ENCODE measurements at places on chromosomes 11 and 22.

DNA sequence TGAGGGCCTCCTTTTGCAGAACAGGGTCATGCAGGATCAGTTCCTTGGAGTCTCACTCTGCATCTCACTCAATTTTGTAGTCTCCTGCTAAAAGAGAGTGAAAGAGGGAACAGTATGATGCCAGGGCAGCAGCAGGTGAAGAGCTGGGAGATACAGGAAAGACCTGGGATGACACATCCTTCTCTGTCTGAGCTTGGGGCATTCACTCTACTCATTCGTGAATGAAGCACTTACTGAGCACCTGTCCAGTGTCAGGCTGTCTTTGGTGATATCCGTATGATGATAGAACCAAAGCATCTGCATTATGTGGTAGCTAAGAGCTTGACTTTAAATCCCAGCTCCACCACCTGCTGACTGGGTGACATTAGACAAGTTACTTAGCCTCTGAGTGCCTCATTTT lies 14.4 kb downstream of the SREBF2 start:
- DNase-seq = no peak

- DNase-seq = no peak
Measured at GRCh38 chr11:79088967-79089366, 351.9 kb downstream of the TENM4 start.

DNA sequence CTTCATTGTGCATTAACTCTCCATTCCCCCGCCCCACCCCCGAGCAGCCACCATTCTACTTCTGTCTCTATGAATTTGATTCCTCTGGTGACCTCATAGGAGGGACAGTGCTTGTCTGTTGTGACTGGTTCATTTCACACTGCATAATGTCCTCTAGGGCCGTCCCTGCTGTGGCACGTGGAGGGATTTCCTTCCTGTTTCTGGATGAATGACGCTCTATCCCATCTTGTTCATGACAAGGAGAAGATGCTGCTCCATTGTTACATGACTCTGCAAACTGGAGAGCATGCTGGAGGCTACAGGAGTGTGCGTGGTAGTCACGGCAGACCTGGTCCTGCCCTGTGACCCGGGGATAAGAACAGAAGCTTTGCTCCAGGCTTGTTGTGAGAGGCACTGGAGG lies 61.3 kb downstream of the RTL6 start:
- no peak for DNase-seq

DNA sequence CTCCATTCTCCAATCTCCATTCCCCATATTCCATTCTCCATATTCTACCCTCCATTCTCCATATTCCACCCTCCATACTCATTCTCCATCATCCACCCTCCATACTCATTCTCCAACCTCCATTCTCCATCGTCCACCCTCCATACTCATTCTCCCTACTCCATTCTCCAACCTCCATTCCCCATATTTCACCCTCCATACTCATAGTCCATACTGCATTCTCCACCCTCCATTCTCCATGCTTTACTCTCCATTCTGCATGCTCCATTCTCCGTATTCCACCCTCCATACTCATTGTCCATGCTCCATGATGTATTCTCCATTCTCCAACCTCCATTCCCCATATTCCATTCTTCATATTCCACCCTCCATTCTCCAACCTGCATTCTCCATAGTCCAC lies 44.3 kb upstream of the H19 start:
- DNase-seq = no peak

GRCh38 chr11:60378354-60378753 lies at the start of gene MS4A7:
TSS of gene MS4A7 (plus strand) at chr11:60378532. CDS start at chr11:60383142, 4,610 bp downstream.
- DNase-seq = no peak

- DNase-seq = no peak
Measured at GRCh38 chr11:85784480-85785265, 26.3 kb downstream of the SYTL2 start.

DNA sequence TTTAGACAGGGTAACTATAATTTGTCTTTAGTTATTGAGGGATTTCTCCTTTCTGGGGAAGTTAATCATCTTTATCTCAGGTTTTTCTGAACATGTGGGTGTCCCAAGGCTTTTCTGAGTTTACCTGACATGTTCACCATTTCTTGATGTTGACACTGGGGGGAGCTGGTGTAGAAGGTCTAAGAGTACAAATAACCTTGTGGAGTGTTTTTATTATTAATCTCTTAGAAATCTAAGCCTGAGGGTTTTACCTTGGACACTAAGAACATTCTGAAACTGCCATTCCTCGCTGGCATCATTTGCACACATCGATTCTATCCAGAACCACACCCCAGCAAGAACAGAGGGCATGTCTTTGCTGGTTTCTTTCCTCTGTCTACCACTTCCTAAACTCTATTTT lies 15.6 kb upstream of the C11orf91 start:
- no peak for DNase-seq

DNA sequence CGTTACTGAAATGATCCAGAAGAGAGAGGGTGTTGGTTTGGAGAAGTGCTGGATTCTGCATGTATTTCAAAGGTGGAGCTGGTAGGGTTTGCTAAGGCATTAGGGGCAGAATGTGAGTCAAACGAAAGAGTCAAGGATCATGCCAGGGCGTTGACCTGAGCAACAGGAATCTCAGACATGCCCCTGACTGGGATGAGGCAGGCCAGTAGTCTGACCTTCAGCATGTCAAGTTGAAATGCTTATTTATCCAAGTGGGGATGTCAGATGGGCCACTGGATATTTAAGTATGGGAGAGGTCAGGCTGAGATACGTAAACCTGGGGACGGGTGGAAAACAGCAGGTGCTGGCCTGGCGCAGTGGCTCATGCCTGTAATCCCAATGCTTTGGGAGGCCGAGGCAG lies 2.7 kb upstream of the TSGA10IP start:
- no peak for DNase-seq

DNA sequence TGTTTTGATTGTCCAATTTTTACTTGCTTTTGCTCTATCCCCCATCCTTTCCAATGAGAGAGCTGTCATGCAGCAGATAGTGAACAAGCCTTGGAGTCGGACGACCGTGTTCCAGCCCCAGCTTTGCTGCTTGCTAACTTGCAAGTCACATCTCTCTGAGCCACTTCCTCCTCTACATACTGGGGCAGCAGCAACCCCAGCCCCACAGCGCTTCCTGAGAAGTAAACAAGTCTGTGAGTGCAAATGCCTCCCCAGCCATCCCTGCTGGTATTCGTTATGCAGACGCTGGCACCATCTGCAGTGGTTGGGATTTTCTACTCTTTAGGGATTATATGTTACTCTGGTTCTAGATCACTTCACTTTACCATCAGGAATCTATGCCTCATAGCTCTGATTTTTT lies 35.0 kb downstream of the TPBGL start:
- peak; percentile 43 for DNase-seq

DNA sequence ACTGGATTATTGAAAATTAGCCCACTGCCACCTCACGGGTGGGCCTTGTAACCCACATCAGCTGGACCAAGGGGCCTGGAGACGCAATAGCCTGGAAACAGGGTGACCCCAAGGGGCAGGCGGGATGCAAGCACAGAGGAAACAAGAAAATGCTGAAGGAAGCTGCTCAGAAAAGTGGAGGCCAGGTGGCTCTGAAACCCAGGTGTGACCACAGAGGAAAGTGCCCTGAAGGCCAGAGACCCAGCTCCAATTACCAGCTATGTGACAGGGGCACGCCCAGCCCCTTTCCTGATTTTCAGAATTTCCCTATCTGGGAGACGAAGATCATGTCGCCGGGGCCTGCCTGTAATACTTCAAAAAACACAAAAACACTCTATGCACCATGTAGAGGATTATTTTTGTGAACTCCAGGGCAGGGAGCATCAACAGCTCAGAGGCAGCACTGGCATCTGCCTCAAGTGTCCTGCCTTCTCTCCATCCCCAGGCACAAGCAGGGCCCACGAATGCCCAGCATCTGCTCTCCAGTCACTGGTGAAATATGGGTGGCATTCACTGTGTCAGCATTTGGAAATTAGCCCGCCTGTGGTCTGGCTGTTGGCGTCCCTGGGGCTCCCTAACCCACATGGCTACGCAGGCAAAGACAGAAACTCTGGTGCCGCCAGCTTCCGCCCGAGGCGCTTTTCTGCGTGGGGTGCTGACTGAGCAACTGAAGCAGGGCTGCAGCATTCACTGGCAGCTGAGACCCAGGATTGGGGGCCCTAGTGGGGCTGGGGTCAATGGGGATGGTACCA lies 6.3 kb downstream of the KCNJ1 start:
- no peak for DNase-seq

DNA sequence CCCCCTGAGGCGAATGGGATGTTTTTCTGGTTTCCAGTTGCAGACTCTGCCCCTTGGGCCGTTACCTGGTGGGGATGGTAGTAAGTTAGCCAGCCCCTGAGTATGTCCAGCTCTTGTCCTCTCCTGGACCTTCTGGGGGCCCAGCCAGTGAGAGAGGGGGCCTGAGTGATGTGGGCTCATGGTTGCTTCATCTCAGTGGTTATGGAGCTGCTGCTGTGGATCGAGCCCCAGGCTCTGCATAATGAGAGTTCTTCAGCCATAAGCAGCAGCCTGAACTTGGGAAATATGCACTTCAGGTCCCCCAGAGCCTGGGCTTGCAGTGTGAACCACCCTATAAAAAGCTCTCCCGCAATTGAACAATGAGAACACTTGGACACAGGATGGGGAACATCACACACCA lies 5.9 kb downstream of the TMPRSS13 start:
- DNase-seq = no peak

- no peak for DNase-seq
Measured at GRCh38 chr11:44208976-44209603, 100.8 kb downstream of the ALX4 start.

DNA sequence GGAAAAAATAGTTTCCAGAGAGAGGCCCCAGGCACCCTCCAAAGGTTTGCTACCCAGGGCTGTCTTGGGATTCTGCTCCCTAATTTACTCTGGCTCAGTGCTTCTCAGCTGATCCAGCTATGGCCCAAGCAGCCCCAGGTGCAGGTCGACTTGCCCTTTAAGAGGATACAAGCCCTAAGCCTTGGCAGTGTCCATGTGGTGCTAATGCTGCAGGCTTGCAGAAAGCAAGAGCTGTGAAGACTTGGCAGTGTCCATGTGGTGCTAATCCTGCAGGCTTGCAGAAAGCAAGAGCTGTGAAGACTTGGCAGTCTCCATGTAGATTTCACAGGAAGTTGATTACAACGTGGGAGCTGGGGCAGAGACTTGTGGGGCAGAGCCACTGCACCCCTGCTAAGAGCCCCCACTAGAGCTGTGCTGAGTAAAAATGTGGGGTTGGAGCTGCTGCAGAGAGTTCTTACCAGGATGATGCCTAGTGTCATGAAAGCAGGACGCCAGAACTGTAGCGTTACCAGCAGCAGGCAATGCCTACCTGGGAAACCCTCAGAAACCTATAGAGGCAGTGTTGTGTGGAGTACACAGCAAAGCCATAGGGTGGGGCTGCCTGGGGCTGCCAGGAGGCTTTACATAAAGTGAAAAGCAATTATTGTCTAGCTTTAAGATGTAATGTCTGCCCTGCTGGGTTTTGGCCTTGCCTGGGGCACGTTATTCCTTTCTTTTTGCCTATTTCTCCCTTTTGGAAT lies 16.1 kb upstream of the OR52K1 start:
- DNase-seq = no peak

DNA sequence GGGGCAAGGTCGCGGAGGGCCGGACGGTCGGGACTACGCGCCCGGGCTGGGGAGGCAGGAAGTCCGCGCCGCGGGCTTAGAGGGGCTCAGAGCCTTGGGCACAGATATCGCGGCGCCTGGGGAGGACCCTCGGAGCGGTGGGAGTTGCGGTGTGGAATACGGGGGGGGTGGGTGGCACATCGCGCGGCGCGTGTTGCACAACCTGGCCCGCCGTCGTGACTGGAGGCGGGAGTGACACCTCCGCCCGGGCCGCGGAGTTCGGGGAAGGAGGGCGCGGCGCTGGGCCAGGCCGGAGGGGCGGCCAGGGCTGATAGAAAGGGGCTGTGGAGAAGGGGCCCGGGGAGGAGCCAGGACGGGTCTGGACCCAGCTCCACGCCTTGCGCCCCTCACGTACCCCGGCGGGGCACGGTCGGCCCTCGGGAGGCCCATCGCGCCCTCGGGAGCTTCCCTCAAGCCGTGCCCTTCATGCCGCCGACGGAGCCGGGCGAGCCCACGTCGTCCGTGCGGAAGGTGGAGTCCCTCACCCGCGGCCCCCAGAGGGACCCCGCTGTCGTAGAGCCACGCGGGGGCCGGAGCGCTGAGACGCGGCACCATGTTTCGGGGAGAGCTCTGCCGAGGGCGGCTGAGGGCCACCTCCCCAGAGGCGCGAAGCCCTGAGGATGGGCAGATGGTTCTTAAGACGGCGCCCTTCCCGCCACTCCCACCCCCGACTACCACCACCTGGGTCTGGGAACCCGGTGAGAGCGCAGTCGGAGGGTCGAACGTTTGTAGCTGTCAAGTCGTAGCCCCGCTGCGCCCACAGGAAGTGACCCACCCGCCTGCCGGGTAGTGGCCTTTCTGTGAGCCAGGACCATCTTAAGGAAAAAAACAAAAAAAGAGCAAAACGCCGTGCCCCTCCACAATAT lies 729 bp downstream of the IL17RA start:
- no peak for DNase-seq

- DNase-seq = no peak
Measured at GRCh38 chr11:33775832-33776470, 1.6 kb upstream of the FBXO3 start.

DNA sequence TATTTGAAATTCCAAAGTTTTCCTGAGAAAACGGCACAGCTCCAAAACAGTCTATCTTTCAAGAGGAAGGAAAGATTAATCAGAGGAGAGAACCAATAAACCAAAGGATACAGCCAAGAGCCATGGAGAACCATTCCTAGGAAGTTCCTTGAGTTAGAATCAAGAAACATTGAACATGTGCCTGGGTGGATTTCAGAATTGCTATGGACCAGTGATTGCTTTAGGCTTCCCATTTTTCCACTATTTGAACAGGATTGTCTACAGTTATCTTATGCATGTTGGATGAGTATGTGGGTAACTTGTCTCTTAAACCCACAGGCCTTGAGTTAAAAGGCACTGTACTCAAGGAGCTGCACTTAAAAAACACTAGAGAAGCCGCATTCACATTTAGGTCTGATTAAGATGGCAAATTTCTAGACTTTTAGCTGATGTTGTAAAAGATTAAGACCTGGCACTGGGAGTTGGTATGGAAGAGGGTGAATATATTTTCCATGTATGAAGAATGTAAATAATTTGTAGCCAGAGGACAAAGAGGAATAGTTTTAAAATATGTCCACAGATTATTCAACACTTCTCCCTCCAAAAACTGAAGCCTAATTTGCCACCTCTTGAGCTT lies 11.2 kb upstream of the DEUP1 start:
- DNase-seq = no peak

GRCh38 chr11:61102667-61103571 lies 630 bp downstream of the CD5 start:
- no peak for DNase-seq

GRCh38 chr22:45812910-45813309 lies 141.3 kb downstream of the ATXN10 start:
- DNase-seq = no peak

- no peak for DNase-seq
Measured at GRCh38 chr11:73099512-73100266, 42.4 kb downstream of the FCHSD2 start.

DNA sequence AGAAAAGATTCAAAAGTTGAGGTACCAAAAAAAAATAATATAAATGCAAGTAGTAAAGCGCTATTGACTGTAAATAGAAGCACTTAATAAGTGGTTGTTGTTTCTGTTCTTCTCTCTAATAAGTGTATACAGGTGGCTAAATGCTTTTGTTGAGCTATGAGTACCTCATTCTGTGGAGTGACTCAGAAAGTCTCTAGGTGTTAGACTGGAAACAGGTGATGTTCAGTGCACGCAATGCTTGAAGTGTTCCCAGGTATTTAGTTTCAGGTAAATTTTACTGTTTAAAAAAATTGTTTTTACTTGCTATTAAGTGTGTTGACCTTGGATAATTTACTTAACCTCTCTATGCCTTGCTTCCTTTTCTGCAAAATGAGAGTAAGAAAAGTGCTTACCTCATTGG lies 24.2 kb downstream of the POU2AF3 start:
- DNase-seq = no peak
